Suppressor macrophage treated with lipopolysaccharide for 4 hours (primary cell): ENCODE measurements at places on chromosomes 3 and 15.

GRCh38 chr3:14457481-14457880, 55.1 kb downstream of the SLC6A6 start:
- no peak for DNase-seq

- DNase-seq, result no peak
Measured at GRCh38 chr3:58175187-58175436, 35.7 kb downstream of the DNASE1L3 start.

GRCh38 chr3:56909349-56909748, 107.6 kb upstream of the ARHGEF3 start:
- no peak for DNase-seq

DNA sequence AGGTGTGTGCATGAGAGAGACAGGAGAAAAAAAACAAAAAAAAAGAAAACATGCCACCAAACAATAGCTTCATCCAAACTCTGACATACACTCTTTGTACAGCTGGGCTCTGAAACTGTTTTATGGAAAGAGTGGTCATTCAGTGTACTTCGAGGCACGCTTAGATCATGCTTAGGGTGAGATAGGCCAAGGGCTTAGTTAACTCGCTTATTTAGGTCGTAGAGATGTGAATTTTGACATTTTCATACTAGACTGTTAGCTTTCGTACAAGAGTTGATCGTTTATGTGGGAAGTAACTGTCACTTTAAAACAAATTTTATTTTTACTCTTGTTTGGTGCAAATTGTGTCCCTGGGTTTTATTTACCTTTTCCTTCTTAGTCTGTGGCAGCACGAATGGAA, 166.4 kb downstream of the GHSR start:
- DNase-seq, result no peak

GRCh38 chr15:67897646-67898339, 57.9 kb upstream of the RNU6-1 start:
- DNase-seq, result no peak
